ENCODE measurements at places on chromosomes 1 and 21. TPM values are rescaled to one million over a fixed set of nuclear protein-coding genes. Genes with fewer than 3 reads are reported as not detected.

Gene ZBTB8B
- under 0.01 TPM for total RNA-seq

Gene KRTAP7-1
- total RNA-seq, result not detected

Gene CCDC27
- not detected for total RNA-seq

Gene POU3F1
- total RNA-seq, result under 0.01 TPM

Gene APCS
- not detected for total RNA-seq

Gene RAVER2
- 7.4 TPM for total RNA-seq

Gene PANK4
- total RNA-seq, result 16.5 TPM

Gene MAEL
- under 0.01 TPM for total RNA-seq

Gene SYTL1
- not detected for total RNA-seq

Gene GJC2
- 1.8 TPM for total RNA-seq

Gene CFHR2
- not detected for total RNA-seq

Gene HTR1D
- not detected for total RNA-seq

Gene RUNX3
- not detected for total RNA-seq

Gene ZNF124
- total RNA-seq, result 17.6 TPM

Gene CCT8
- 252 TPM for total RNA-seq

Gene AIRE
- total RNA-seq, result not detected

Gene TBX15
- 7.3 TPM for total RNA-seq

Gene CDA
- total RNA-seq, result 2.0 TPM

Gene RPTN
- not detected for total RNA-seq

Gene RNU1-1
- under 0.01 TPM for total RNA-seq

Gene CGN
- total RNA-seq, result not detected

Measured in subcutaneous preadipocyte (primary cell).